ENCODE measurements at places on chromosomes 5 and 9. TPM values are rescaled to one million over a fixed set of nuclear protein-coding genes. Genes with fewer than 3 reads are reported as not detected.

FOXI1 gene
- polyA plus RNA-seq = 48.5 TPM

STK32A gene
- polyA plus RNA-seq = 7.8 TPM

RMRP gene
- polyA plus RNA-seq = not detected

C9orf152 gene
- polyA plus RNA-seq = not detected

IL17B gene
- polyA plus RNA-seq = 4.7 TPM

GRCh38 chr9:89797255-89797654 is 192.4 kb downstream of the GADD45G start:
- no peak for DNase-seq
